ENCODE measurements at places on chromosomes 6 and 20.

- DNase-seq: no peak
Observed at GRCh38 chr6:4797587-4797986, 21.4 kb downstream of the CDYL start.

GRCh38 chr6:142783499-142783898 lies 161.5 kb downstream of the HIVEP2 start:
- no peak for DNase-seq

GRCh38 chr6:55882718-55883569 lies 7.6 kb upstream of the BMP5 start:
- DNase-seq: no peak

DNA sequence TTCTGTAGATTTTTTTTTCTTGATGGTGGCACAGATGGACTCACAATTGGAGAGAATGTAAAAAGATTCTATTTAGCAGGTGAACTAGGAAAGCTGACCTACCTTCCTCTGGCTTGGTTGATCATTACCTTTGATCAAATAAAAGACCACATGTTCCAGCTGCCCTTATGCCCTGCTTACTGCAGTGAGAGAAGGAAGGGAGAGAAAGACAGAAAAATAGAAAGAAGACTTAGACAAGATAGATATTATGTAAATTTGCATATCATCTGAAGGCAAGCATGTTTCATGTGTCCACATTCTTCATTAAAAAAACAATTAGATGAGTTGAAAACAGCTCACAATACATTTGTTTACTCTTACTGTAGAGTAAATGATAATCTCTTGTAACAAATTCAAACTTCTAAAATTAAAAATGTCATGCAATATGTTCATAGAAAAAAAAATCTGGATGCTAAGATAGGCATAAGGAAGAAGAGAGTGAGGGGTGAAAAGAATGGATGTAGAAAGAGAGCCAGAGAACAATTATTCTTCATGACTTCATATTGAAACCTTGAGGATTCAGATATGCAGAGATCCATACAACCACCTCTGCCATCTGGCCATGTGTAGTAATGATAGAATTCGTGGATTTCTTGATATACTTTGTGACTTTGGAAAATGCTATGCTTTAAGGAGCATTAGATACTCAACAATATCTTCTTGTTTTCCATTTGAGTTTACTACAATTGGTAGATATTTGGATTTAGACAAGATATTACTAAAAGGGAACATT lies 71.7 kb downstream of the RFX6 start:
- DNase-seq: no peak

DNA sequence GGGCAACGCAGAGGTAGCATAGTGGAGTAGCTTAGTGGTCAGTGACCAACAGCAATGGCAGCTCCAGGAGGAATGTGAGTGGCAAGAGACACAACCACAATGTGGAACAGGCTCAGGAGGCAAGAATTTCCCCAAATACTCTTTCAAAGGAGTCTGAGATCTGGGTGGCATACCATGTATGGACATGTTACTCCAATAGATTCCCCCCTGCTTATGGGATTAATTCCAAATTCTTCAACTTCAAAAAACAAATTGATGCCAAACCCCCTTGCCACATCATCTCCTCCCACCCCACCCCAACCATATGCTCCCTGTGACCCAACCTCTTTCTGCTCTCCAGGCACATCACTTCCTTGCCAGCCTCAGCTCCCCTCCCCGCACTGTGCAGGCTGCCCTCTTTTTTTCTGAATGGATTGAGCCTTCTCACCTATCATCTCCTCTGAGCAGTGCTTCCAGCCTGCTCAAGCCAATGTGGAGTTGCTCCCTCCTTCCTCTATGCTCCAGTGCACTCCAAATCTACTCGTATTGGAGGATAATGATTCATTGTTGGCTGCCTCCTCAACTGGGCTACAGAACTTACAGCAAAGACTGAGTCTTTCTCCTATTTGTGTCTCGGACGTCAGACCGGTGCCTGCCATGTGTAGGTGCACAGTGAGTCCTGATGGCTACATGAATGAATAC lies 93.0 kb upstream of the CEP85L start:
- no peak for DNase-seq

DNA sequence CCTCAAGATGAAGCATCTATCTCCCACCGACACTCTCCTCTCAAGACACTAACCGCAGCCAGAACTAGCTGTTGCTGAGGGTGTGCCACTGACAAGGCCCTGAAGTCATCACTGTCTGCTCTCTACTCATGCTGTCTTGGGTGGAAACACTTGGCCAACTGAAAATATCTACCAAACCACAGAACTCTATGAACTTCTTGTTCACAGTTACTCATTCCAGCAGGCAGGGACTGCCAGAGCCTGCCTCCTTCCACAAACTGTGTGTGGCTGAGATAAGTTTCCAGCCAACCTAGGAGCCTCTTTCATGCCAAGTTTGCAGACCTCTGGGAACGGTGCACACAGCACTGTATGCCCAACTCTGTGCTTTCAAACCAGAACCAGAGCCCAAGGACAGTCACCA lies 45.5 kb upstream of the NXT1 start:
- no peak for DNase-seq

Measured in inflammatory macrophage (primary cell).